ENCODE measurements at places on chromosomes 4 and X.
A peak's percentile ranks its signal among the peaks of the same experiment; 100 is the strongest.

GRCh38 chr4:29566371-29566770, 1153.8 kb upstream of the PCDH7 start:
- no peak for DNase-seq

GRCh38 chr4:150098214-150098613, 20.0 kb downstream of the DCLK2 start:
- no peak for DNase-seq

DNA sequence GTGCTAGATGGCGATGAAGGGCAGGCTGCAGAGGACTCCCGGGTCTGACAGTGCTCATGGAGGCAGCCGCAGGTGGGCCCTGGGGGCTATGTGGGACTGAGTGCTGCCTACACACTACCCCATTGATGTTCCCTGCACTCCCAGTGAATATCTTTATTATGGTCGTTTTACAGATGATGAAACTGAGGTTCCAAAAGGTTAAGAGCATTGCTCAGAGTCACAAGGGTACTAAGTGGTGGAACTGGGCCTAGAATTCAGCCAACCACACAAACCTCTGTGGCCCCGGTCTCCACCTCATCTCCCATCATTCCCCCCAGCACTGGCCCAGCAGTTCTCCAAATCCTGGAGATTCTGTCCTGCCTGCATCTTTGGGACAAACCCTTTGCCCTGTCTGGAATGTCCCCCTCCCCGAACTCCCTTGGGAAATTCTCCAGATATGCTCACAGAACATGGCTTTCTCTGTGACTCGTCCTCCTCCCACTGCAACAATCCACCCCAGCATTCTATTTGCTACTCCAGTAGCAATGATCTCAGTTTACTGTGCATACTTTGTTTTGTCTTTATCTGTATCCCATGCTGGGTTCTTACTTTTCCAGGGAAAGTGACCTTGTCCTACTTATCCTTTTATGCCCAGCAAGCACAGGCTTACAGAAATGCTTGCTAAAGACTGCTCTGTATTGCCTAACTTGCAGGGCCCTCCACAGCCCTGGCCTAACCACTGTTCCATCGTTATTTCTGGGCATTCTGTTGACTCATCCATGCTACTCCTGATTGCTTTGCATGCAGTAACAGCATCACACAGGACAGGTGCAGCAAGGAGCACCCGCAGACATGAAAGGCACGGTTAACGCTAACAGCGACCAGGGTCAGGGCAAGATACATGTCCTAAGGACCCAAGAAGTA, 14.0 kb downstream of the PNMA6F start:
- no peak for DNase-seq

- no peak for DNase-seq
Observed at GRCh38 chr4:89295415-89295927, 12.1 kb downstream of the GPRIN3 start.

- peak; percentile 20 for DNase-seq
Observed at GRCh38 chr4:103018391-103019307, 856 bp downstream of the SLC9B1 start.

DNA sequence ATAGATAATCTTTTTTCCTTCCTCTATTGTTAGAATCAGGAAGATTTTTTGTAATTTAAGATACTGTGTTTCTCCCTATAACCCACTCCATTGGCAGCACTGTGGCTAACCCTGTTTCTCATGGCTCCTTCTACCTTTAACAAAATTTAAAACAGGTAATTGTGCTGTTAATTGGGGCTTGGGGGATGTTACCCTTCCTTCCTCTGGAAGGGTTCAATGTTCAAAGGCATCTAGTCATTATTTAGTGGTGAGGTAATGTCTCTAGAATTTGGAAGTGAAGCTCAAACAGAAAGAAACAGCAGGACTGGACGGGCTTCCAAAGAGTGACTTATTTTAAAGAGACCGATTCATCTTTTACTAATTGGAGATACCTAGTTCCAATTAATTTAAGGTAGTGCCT, 166.4 kb downstream of the TRIML1 start:
- DNase-seq, result no peak

- peak; percentile 20 for DNase-seq
Observed at GRCh38 chr4:14877246-14878225, 124.7 kb upstream of the CPEB2 start.

- DNase-seq, result no peak
Observed at GRCh38 chr4:181682367-181683047, 560.7 kb upstream of the TENM3 start.

DNA sequence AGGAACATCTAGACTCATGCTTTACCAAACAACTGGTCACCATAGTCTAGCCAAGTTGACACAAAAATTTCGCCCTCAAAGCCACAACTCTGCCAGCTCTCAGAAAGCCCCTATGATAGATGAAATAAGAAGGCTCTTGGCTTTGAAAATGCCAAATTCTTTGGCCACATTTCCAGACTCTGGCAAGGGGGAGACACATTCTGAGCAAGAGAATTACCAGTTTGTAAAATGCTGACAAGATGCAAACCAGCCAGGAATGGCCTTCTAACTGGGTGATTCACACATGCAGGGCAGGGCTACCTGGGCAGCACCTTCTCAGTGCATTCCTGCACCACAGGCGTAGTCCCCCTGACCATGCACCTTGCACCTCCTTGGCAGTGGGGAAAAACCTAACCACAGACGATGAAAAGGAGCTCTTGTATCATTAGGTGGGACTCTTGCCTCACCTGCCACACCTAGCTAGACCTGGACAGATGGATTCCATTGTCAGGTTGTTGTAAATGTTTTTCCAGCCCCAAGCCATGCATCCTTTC, 77.4 kb upstream of the CPEB2 start:
- DNase-seq, result no peak

DNA sequence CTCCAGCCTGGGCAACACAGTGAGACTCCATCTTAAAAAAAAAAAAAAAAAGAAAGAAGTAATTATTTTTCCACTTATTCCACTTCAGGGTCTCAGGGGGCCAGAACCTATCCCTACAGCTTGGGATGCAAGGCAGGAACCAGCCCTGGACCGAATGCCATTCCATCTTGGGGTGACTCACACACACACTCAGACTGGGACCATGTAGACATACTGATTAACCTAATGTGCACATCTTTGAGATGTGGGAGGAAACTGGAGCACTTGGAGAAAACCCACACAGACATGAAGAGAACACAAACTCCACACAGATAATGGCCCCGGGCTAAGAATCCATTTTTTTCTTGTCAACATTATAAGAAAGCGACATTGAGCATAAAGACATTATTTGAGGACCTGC, 132.5 kb downstream of the PTTG2 start:
- DNase-seq, result no peak

DNA sequence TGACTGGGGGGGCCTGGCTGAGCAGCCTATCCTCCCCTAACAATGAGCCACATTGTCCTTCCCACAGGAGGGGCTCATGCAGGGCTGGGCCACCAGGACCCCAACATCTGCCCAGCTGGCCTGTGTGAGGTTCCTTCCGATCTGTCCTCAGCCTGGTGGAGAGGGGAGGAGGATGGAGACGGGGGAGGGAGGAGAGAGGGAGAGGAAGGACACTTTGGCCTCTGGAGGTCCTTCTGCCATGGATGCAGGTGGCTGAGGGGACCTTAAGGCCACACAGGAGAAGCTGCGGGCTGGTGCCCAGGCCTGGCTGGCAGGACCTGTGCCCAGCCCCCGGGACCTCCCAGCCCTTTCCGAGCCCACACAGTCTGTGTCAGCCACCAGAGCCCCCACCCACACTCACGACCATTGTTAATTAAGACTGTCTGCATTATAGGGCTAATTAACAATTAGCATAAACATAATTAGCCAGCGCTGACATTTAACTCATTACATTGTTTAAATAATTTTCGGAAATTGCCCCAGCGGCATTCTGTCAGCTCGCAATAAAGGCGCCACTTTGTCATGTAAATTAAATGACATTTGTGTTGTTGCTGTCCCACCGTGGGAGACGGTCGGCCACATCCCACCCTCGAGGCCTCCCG, 53.0 kb upstream of the NKX1-1 start:
- no peak for DNase-seq

DNA sequence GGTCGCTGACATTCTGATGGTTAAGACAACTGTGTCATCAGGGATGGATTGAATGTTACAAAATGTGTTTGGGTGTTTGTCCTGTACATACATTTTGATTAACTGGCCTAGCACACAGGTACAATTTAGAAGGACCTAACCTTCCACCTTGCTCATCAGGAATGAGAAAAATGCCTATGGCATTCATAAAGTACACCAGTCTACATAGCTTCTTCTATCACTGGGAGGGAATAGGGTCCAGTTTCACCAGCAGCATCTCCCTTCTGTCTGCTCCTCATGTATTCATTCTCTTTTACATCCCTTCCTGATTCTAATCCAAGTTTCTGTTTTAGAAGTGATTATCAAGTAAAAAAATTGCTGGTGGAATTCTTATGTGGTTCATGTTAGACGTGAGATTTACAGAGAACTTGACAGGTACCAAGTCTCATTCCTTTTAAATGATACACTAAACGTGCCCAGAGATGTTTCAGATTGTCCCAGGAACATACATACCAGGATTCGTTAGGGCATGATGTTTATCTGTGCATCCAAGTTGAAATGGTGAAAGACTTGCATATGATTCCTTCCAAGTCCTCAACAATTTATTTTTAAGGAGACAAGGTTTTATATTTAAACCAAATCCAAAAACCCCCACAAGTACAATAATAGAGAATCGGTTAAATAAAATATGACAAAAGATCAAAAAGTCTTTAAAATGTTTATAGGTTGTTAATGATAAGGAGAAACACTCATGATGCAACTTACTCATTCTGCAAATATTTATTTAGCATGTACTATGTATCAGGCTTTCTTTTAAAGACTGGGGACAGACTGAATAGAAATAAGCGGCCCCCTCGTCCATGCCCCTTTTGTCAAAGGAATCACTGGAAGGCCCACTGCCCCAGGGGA, 359.1 kb downstream of the ZNF674 start:
- no peak for DNase-seq

GRCh38 chr4:26148927-26149326, 171.9 kb upstream of the RBPJ start:
- DNase-seq, result no peak

GRCh38 chr4:169612871-169613859, 782 bp upstream of the NEK1 start:
- peak; percentile 81 for DNase-seq

DNA sequence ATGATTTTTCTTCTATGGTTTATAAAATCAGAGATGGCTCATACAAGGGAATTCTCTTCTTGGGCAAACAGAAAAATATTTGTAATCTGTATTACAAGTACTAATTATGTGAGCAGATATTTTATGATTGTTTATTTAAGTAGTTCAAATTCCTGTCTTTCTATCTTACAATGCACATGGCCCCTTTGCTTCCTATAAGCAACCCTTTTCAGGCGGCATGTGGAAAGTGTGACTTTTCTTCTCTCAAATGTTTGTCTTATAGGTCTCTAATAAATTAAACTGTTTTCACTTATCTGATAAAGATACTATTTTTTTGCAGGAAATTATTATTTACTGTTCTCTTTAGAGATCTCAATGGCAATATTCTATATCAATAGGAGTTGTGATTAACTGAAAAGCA, 259.3 kb upstream of the MAGEB18 start:
- no peak for DNase-seq

GRCh38 chr4:37797374-37797773, 29.1 kb upstream of the PGM2 start:
- no peak for DNase-seq

GRCh38 chr4:105327956-105328355, 145.9 kb downstream of the PPA2 start:
- DNase-seq, result no peak

- no peak for DNase-seq
Observed at GRCh38 chr4:29320947-29321620, 1399.1 kb upstream of the PCDH7 start.

- DNase-seq, result no peak
Observed at GRCh38 chr4:116849620-116850019, 235.8 kb downstream of the TRAM1L1 start.

GRCh38 chr4:129545599-129546278, 449.8 kb downstream of the C4orf33 start:
- no peak for DNase-seq

DNA sequence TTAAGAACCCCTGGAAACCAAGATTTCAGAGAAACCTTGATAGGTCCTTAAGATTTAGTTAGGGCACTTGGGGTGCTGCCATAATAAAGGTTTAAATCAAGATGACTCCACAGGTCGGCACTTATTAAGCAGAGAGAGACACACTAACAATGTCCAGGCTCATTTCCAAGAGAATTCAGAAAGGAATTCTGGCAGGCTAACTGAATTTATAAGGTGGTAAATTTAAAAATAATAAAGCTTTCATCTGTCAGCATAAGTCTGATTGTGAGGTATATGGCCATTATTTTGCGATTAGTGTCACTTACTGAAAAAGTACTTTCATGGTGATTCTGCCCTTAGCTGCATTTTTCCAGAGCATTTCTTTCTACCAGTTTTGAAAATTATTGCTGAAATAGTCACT, 472.7 kb downstream of the ARAP2 start:
- no peak for DNase-seq

DNA sequence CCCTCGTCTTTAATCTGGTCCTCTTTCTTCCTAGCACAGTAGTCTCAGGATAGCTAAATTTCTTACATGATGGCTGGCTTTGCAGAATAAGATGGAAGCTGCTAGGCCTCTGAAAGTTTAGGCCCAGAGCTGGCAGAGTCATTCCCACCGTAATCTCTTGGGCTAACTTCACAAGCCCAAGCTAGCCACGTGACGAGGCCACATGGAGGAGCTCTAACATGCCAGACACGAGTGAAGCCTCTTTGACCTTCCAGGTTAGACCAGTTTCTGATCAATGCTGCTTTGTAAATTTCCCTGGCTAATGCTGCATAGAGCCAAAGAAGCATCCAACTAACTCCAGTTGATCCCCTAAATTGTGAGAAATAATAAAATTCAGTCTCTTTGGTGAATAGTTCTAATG, 9.5 kb upstream of the CENPE start:
- no peak for DNase-seq

DNA sequence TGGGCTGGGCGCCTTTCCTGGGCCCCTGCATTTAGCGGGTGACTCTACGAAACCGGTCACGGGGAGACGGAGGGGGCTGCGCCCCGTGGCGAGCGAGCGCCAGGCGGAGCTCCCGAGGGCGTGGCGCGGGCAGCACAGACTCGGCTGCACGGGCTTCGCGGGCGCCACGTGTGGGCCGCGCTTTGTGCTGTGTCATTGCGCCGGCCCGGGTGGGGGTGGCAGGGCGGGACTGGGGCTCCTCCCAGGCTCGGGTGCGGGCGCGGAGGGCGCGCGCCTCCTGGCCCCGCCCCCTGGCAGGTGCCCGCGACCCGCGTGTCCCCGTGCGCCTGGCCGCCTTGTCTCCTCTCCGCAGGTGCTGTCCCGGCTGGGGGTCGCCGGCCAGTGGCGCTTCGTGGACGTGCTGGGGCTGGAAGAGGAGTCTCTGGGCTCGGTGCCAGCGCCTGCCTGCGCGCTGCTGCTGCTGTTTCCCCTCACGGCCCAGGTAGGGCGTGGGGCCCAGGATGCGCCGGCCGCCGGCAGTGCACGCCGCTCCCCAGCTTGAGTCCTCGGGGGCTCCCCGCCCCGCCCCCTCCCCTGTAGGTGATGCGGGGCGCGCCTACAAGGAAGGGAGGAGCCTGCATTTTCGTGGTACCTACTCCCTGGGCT, 651 bp downstream of the UCHL1 start:
- DNase-seq, result no peak
